Heart right ventricle (tissue), 16 donors: ENCODE measurements at places on chromosomes 1 and 21. TPM values are rescaled to one million over a fixed set of nuclear protein-coding genes. Genes with fewer than 3 reads are reported as not detected.

TTLL7 gene
- 4.2 TPM for polyA plus RNA-seq

ADAMTS4 gene
- polyA plus RNA-seq: 11.9 TPM

IGFN1 gene
- not detected for polyA plus RNA-seq

DNA sequence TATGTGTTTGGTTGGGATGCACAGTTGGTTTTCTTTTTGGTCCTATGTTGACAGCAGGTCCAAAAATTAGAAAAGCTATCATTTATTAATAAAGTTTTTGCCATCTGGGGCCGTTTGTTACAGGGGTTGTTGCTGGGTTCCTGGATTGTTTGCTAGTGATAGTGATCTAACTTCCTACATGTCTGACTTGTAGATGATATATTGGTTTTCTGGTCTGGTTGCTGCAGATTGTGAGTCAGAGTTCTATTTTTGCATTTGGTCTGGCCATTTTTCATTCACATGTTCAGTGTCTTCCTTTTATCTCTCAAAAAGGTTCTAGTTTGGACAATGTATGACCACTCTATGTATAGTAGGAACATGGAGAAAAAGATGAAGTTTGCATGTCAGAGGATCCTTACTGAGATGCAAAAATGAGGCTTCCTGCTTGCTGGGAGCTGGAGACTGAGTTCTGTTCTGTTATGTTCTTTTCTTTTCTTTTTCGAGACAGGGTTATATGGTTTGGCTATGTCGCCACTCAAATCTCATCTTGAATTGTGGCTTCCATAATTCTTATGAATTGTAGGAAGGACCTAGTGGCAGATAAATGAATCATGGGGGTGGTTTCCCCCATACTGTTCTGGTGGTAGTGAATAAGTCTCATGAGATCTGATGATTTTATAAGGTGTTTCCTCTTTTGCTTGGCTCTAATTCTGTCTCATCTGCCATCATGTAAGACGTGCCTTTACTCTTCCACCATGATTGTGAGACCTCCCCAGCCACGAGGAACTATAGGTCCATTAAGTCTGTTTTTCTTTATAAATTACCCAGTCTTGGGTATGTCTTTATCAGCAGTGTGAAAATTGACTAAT, 4.2 kb upstream of the NVL start:
- DNase-seq: no peak

DNA sequence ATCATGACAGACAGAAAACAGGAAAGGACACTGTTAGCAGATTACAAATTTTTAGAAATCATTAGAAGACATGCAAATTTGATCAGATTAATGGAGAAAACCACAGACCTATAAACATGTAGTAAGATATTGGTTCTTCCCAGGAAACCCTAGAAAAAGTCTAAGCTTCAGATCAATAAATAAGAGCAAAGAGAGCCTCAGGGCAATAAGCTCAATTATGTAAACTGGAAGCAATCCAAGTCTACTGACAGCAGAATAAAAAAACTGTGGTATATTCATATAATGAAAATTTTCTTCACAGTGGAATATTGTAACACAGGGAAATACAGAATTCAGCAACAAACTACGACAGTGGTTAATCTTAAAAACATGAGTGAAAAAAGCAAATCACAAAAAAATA, 36.3 kb downstream of the NRDC start:
- DNase-seq: no peak

DNA sequence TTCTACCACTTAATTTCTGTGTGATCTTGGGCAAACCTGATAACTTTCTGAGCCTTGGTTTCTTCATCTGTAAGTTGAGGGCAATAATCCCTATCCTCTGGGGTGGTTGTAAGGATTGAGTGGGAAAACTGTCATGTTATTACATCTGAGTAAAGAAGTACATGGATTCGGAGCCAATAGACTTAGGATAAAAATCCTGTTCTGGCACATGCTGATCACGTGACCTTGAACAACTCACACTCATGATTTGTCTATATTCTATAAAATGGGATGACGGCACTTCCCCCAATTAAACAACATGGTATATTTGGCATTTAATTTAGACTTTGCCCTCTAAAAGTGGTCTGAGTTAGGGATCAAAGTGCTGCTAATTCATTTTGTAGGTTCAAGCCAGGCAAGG, 315.5 kb downstream of the PLPP3 start:
- no peak for DNase-seq

GRCh38 chr1:177811429-177811828, 158.4 kb downstream of the SEC16B start:
- DNase-seq: no peak

DNA sequence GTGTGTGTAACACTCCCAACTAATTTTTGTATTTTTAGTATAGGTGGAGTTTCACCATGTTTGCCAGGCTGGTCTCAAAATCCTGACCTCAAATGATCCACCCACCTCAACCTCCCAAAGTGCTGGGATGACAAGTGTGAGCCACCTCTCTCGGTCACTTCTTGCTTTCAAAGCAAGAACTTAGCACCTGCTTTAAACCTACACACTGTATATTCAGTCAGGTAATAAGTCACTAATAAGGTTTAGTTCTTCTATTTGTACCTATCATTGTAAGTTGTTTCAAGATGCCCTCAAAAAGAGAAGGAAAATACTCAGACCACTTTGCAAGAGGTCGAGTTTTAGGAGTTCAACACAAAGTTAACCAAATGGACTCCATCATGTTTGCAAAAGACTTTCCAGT, 431.3 kb downstream of the MRPL39 start:
- no peak for DNase-seq
